Fibroblast of skin of left biceps (primary cell): ENCODE measurements at places on chromosomes 13 and 19.
A peak's percentile ranks its signal among the peaks of the same experiment; 100 is the strongest.

- DNase-seq: no peak
Measured at GRCh38 chr19:17908244-17908643, 24.6 kb upstream of the CCDC124 start.

- DNase-seq: no peak
Measured at GRCh38 chr13:58989556-58989955, 1174.2 kb downstream of the DIAPH3 start.

- DNase-seq: no peak
Measured at GRCh38 chr19:20287070-20287469, 120.1 kb downstream of the ZNF486 start.

DNA sequence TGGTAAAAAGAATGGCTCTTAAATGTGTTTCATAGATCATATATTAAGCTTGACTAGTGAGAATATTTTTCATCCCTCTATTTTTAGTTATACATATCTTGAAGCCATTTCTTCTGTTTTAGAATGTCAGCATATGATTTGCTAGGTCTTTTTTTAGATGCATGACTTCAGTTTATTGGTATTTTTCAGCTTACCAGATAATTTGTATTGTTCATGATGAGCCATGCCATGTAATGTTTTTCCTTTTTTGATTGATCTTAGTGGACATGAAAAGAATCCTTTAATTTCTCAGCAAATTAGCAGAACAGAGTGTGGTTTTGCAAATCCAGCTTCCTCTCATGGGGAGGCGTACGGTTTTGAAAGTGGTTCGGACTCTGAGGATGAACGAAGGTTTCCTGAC lies 168.5 kb downstream of the LMO7 start:
- no peak for DNase-seq

DNA sequence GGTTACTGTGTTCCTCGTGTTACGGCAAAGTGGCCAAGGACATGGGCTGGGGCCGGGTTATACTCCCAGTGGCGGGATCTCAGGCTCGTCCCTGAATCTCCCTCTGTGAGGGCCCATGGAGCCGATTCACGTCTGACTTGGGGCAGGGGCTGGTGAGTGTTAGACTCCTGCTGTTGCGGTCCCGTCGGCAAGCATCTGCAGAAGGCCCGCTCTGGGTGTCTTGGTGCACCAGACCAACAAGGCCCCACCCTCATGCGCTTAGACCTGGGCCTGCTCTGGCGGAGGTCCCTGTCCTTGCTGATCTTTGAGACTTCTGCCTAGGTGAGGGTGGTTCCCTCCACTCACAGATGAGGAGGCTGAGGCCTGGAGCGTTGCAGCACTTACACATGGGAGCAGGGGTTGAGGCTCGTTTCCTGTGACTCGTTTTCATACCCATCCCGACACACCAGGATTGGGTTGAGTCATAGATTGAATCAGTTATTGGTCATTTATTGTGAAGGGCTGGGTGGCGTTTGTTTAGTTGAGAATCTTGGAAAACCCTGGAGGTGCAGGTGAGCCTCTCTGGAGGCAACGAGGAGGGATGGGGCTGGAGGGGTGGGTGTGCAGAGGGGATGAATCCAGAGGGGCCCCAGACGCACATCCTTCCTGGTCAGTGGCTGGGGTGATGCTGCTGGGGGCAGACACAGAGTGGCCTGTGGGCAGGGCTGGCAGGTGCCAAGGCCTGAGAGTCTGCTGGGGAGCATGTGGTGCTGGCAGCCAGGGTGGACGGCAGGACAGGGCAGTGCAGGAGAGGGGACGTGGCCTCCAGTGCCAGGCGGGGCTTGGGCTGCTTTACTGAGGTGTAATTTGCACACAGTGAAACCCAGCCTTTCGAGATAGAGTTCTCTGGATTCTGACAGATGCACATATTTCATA lies 4.6 kb downstream of the EPN1 start:
- DNase-seq: no peak

GRCh38 chr19:13588957-13589833 lies 82.9 kb upstream of the CACNA1A start:
- no peak for DNase-seq

DNA sequence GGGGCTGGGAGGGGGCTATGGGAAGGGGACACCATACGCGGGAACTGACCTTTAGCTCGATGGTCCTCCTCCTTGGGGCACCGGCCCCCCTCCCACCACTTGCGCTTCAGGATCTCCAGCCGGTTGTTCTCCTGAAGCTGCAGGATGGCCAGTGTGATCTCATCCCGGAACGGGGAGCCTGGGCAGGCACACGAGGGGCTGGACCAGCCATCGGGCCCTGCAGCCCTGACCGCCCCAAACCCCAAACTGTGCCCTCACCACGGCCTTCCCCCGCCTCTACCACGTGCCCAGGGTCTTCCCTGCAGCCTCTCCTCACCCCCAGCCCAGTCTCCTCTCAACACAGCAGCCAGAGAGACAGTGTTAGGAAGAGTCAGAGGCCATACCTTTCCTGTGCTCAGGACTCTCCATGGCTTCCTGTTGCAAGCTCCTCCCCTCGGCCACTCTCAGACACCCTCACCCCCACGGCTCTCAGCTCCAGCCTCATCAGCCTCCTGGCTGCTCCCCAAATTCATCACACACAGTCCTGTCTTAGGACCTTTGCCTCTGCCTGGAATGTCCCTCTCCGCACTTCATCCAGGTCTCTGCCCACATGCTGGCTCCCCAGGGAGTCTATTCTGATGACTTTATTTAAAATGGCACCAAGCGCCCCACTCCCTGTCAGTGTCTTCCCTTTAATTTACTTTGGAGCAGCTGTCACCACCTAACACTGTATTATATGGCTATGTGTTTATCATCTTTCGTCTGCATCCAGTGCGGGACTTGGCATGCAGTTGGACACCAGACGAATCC lies 9.7 kb upstream of the ATP1A3 start:
- DNase-seq: no peak

DNA sequence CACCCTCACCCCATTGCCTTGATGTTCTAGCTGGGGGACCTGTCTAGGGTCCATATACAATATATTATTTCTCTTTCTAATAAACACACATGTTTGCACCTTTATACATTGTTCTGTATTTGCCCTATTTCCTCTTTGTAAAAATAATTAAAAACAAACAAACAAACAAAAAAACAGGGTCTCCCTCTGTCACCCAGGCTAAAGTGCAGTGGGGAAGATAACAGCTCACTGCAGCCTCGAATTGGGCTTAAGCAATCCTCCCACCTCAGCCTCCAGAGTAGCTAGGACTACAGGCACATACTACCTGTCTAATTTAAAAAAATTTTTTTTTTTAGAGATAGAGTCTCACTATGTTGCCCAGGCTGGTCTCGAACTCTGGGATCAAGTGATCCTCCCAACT lies 5.9 kb upstream of the FBN3 start:
- no peak for DNase-seq

DNA sequence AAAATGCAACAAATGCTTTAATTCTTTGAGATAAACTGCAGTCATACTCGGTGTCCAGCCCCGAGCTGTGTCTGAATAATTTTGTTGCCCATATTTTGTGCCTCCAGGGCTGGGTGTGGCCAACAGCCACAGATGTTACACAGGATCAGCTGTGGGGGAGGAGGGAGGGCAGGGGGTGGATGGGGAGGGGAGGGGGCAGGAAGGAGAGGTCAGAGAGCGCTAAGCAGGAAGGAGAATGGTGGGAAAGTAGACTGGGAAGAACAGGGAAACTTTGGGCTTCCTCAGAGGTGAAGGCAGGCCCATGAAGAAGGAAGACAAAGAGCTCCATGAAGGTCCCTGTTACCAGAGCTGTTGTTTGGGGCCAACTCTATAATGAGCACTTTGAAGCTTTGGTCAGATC lies 295.8 kb downstream of the COG6 start:
- no peak for DNase-seq

- peak; percentile 51 for DNase-seq
Measured at GRCh38 chr19:58581227-58582141, 8.3 kb upstream of the MZF1 start.

DNA sequence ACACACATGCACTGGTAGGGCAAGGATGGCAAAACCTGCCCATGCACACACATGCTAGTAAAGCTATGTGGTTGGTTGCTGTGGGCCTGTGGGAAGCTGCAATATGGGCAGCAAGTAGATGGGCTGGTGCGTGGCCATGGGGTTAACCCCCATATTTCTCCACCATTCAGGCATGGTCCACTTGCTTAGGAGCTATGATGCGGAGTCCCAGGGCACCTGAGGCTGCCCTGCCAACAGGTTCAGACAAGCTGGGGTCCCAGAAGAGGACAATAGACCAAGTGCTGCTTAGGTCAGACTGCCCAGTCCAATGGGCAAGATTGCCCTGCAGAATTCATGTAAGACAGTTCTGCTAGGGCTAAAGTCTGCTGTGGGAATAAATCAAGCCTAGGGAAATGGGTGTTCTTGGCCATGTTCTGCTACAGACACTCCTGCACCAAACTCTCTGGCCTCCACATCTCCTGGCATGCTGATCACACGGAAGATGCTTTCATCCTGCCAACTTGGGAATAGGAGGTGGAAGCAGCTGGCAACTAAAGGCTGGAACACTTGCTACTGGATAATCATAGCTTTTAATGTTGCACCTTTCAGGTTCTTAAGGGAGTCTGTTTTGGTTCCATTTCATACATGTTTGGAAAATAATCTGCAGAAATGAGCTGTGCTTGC lies 646.3 kb upstream of the SLITRK1 start:
- DNase-seq: no peak

DNA sequence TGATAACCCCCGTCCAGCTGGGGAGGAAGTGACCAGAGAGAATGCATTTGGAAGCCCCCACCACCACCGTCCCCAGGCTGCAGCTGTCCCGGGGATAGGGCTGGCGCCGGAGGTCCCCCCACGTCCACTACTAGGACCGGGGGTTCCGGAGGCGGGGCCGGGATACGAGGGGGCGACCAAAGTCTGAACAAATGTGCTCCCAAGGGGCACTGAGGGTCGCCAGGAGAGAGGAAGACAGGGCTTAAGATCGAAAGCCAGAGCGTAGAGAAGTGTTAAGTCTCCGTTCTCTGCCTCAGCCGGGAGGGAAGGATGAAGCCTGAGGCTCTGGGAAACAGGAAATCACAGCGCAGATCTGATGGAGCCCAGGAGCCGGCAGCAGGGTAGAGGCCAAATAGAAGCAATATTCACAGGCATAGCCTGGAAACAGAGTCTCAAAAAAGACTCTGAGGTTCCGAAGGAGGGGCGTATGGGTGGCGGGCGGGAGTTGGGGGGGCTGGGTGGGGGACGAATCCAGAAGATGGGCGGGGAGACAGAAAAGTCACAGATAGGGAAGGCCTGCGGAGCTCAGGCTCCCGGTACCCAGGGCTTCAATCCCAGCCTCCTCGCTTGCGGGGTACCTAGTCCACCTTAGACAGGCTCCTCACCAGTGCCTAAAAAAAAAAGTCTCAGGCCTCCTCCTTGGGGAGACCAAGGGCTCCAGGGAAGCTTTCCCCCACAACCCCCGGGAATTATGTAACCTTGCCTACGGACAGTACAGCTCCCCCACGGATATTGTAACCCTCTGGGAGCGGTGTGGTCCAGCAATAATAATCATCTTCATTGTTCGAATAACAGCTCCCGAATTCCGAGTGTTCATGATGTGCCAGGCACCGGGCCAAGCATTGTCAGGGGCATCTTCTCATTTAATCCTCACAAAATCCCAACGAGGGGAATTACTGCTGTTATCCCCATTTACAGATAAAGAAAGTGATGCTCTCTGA lies 1.1 kb upstream of the ERF start:
- DNase-seq: no peak
